ENCODE measurements at places on chromosomes 2 and 18. TPM values are rescaled to one million over a fixed set of nuclear protein-coding genes. Genes with fewer than 3 reads are reported as not detected.

GRCh38 chr2:217370391-217370790, 510.5 kb upstream of the TNP1 start:
- DNase-seq = peak; percentile 96

- no peak for DNase-seq
Observed at GRCh38 chr2:227127201-227127600, 36.8 kb downstream of the COL4A4 start.

- no peak for DNase-seq
Observed at GRCh38 chr18:79941473-79942119, 9.9 kb downstream of the SLC66A2 start.

- no peak for DNase-seq
Observed at GRCh38 chr18:51437280-51438271, 240.1 kb upstream of the MEX3C start.

GRCh38 chr18:79489899-79490625, 94.3 kb downstream of the NFATC1 start:
- no peak for DNase-seq

The THSD7B gene
- total RNA-seq = under 0.01 TPM

The HOXD8 gene
- total RNA-seq = 1.9 TPM
